ENCODE measurements at places on chromosomes 16 and 17.

GRCh38 chr16:27640277-27640600, 90.3 kb downstream of the KATNIP start:
- DNase-seq = no peak

DNA sequence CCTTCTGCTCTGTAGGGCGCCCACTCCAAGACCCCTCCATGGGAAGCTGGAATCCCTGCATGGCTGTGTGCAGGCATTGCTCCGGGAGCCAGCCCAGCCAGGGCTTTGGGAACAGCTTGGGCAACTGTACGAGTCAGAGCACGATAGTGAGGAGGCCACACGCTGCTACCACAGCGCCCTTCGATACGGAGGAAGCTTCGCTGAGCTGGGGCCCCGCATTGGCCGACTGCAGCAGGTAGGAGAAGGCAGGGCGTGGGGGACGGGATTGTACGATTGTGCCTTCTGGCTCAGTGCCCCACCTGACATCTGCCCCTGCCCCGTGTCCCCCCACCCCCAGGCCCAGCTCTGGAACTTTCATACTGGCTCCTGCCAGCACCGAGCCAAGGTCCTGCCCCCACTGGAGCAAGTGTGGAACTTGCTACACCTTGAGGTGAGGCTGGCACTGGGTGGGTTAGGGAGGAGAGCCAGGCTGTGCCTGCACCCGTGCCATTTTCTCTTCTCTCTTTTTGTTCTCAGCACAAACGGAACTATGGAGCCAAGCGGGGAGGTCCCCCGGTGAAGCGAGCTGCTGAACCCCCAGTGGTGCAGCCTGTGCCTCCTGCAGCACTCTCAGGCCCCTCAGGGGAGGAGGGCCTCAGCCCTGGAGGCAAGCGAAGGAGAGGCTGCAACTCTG, 8.7 kb upstream of the TMEM88 start:
- DNase-seq = no peak

GRCh38 chr17:76930107-76930506, 61.9 kb downstream of the MGAT5B start:
- DNase-seq = peak; percentile 5

DNA sequence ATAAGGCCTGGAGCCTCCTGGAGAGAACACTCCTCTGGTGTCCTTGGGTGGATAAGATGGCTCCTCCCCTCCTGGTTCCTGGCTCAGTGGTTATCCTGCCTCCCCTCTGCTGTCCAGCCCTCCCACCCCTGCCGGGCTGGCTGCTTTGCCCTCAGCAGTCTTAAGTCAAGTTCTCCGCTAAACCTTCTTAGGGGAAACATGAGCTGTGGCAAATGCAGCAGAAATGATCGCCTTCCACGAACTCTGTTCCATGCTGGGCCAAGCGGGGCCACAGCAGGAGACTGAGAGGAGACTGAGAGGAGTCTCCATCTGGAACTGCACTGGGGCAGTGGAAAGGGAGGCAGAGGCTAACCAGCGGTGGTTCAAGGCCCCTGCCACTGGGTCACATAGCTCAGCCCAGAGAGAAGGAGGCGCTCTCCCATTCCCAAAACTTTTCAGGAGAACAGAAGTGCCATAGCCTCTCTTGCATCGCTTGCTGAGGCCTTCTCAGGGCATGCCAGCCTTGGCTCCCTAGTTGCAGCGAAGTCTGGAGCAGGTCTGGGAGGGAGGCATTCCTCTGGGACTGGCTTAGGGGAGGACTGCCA, 26.9 kb downstream of the TNS4 start:
- no peak for DNase-seq

DNA sequence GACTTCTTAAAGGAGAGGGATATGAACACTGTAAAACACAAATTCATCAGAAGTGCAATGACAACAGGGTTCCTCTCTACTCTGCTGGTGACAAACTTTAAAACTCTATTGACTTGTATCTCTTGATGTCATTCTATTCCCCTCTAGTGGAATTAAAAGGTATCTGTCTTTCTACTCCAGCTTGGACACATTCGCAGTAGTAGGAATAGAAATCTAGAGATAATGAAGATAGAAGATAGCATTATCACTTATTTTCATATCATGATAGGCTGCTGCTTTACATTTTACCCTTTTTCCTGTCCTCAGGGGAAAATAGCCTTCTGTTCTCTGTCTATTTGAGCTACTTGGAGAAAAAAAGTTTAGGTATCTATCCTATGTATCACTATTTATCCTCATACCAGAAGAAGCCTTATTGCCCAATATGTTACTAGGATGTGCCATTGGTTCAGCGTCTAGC, 209.6 kb upstream of the CACNG5 start:
- peak; percentile 58 for DNase-seq

DNA sequence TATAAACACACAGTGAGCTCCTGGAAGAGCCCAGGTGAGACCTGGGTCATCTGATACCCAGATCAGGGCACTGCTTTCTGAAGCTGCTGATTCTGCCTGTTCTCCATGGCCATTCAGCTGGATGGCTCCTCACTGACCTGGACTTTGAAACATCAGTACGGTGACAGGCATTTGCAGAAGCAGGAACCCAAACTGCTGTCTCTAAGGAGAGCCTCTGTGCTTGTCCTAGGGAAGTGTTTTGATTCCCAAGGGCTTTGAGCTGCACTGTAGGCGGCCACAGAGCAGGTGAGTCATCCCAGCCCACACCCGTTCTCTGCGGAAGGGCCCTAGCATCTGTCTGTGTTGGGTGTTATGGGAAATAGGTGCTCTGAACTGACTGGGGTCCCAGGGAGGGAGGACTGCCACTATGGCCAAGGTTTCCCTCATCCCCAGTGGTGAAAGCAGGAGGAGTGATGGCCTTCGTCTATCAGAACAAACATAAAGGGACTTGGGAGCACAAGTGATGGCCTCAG, 60.7 kb upstream of the ADCY9 start:
- DNase-seq = peak; percentile 24

GRCh38 chr17:51238255-51238887, 21.5 kb downstream of the MBTD1 start:
- no peak for DNase-seq

- DNase-seq = peak; percentile 8
Measured at GRCh38 chr17:39700148-39700987, 504 bp downstream of the ERBB2 start.

DNA sequence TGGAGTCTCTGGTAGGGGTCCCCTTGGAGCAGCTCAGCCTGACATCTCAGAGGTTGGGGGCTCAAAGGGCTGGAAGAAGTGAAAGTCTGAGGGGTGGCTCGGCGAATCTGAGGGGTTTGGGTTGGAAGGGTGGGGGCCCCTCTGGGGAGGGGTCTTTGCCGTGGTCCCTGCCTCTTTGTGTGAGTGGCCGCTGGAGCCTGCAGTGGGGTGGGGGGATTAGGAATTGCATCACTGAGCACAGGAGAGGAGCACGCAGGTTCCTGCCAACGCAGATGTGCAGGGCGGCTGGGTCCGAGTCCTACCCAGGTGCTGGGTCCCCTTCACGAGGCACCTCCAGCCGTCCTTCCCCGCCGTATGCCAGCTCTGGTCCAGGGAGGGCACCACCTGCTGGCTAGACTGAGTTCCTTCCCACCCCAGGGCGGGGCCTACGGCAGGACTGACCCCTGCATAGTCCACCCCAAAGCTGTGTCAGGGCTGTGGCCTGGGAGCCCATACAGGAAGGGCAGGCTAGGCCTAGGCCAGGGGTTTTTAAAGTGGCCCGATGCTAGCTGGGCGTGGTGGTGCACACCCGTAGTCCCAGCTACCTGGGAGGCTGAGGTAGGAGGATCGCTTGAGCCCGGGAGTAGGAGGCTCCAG, 9.9 kb downstream of the FMNL1 start:
- no peak for DNase-seq

DNA sequence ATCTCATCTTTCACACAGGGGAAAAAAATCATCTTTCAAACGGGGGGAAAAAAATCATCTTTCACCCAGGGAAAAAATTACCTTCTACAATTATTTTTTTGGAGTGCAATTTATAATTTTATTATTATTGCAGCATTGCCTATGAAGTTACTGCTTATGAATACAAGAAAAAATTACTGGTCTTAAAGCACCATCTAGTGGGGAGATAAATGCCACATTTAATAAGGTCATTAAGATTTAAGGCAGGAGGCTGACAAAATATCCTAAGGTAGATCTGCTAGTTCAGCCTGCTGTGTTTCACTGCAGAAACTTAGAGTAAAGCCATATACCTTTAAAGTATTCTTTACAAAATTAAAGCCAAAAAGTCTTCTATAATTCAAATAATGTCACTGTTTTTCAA, 13.7 kb downstream of the SHCBP1 start:
- DNase-seq = peak; percentile 63

- no peak for DNase-seq
Measured at GRCh38 chr16:79484237-79484636, 116.3 kb downstream of the MAF start.

DNA sequence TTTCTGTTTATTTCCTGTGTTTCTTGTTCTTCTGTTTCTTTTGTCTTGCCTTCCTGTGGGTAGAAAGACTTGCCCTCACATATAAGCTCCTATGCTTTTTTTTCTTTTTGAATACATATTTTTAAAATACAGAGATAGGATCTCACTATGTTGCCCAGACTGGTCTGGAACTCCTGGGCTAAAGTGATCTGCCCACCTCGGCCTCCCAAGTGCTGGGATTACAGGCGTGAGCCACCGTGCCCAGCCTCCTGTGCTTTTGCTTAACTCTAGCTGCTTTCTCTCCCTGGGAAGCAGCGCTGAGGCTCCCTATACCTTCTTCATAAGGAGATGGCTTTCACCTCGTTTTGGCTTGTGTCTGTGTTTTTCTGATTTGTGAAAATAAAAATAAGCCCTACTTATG, 93.4 kb upstream of the FA2H start:
- DNase-seq = no peak

GRCh38 chr17:44314524-44314868, 6.1 kb downstream of the RUNDC3A start:
- no peak for DNase-seq

DNA sequence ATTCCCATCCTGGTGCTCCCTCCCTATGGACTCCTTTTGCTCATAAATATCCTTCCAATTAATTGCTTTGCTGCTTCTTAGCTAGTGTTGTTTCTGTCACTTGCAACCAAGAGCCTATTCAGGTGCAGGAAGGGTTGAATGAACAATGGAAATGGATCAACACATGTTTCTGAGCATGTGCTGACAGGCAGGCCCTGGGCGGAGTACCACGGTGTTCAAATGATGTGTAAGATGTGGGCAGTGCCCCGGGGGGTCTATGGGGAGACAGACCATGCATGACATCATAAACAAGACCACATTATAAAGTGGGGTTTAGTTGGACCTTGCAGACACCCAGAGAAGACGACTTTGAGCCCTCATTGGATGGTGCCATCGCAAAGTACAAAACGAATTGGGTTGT, 48.4 kb upstream of the MEOX1 start:
- no peak for DNase-seq

GRCh38 chr17:61593426-61593825, 2.4 kb upstream of the NACA2 start:
- no peak for DNase-seq

All from fibroblast of upper back skin (primary cell).